Muscle of back (tissue), 13 donors: ENCODE measurements at places on chromosomes 6 and 20. TPM values are rescaled to one million over a fixed set of nuclear protein-coding genes. Genes with fewer than 3 reads are reported as not detected.

The ZNF391 gene
- 5.6 TPM for polyA plus RNA-seq

The RIPOR3 gene
- 15.6 TPM for polyA plus RNA-seq

The SLC16A10 gene
- 4.3 TPM for polyA plus RNA-seq

The LAMA2 gene
- 124 TPM for polyA plus RNA-seq

The RBM24 gene
- polyA plus RNA-seq, result 227 TPM

The EYA2 gene
- polyA plus RNA-seq, result 2.6 TPM

The OR2H1 gene
- not detected for polyA plus RNA-seq

DNA sequence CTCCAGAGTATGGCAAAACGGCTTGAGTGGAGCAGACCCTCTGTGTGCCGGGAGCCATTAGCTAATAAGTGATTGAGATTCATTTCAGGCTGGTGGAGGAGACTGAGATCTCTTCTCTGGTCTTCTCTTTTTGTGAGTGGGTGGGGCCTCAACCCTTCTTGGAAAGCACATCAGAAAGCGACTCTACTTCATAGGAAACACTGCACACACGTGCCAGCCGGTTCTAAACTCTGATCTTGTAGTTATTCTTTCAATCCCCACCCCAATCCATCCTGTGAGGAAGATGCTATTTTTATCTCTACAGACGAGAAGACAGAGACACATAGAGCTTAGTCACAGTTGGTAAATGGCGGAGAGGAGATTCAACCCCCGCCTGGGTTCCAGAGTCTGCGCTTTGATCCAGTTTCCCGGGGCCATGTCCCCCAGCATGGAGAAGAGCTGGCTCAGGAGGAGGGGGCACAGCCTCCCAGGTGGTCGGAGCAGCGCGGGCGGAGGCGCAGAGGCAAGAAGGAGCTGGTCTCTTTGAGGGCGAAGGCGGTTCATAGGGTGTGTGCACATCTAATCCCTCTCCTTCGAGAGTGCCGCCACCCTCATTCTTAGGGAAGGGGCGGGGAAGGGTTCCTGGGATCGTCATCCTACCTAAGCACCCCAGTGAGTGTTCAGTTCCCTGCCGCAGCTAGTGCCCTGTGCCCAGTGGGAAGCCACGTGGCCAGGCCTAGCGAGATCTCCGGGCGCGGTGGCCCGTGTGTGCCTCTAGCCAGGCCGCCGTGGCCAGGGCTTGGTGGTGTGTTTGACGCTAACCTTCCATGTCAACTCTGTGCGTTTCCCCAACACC lies 49.0 kb upstream of the TAGAP start:
- no peak for DNase-seq

- no peak for DNase-seq
These were observed 445.7 kb downstream of the CDC5L start for GRCh38 chr6:44833248-44833647.

GRCh38 chr6:111852725-111853124 lies 20.5 kb downstream of the FYN start:
- peak; percentile 29 for DNase-seq

- no peak for DNase-seq
These were observed 168.2 kb downstream of the DLL1 start for GRCh38 chr6:170122651-170123050.

- DNase-seq, result no peak
These were observed 35.5 kb downstream of the DST start for GRCh38 chr6:56607111-56607752.

GRCh38 chr6:80932359-80932758 lies 820.1 kb downstream of the TENT5A start:
- DNase-seq, result no peak

GRCh38 chr6:151118461-151119123 lies 121.2 kb upstream of the AKAP12 start:
- no peak for DNase-seq

- peak; percentile 68 for DNase-seq
These were observed 702.7 kb downstream of the MAFB start for GRCh38 chr20:39986173-39986904.

DNA sequence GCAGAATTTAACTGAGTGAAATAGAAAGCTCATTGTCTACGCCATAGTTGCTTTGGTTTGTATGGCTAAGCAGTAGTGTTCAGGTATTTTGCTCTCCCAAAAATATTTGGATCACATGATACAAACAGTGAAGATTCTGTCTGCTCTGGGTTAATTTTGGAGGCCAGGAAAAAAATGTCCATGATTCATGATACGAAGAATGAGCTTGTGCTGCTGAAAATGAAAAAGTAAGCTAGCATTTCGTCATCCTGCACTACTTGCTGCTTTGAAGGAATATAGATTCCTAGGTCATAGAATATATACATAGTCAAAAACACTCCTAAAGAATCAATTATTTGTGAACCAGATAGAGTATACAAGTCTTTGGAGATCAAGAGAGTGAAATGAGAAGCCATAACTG lies 8.3 kb downstream of the WRNIP1 start:
- no peak for DNase-seq

- no peak for DNase-seq
These were observed 107.5 kb upstream of the TMEM170B start for GRCh38 chr6:11430036-11430435.

DNA sequence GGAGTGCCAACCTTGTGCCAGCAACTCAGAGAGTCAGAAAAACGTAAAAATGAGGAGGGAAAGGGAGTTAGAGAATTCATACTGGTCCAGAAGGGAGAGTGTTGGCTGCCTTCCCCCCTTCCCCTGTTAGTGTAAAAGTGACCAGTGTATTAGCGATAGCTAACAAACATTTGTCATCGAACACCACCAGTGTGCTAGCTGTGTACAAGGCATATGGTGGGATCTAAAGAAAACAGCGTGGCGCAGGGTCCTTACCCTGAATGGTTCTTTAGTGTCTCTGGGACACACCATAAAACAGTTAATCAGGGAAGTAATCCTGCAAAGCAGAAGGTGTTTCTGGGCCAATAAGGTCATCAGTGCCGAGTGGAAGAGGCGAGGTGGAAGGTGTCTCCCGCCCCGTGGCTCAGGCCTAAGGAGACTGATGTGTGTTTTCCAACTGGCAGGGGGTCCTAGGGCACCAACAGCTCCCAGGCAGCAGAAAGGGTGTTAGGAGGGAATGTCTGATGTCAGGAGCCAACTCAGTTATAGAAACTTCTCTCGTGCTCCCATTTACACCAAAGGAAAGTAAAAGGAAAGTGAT lies 91.9 kb downstream of the TCP11 start:
- no peak for DNase-seq

DNA sequence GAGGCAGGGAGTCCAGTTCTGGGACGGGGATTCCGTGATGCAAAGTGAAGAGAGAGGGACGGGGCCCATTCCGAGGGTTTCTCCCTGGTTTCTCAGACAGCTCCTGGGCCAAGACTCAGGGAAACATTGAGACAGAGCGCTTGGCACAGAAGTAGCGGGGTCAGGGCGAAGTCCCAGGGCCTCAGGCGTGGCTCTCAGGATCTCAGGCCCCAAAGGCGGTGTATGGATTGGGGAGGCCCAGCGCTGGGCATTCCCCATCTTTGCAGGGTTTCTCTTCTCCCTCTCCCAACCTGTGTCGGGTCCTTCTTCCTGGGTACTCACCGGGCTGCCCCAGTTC lies 35.9 kb upstream of the HLA-G start:
- no peak for DNase-seq

GRCh38 chr6:163232015-163232523 lies 182.4 kb upstream of the QKI start:
- DNase-seq, result no peak
